Right lobe of liver (tissue), 6 donors: ENCODE measurements at places on chromosomes 7 and 10. TPM values are rescaled to one million over a fixed set of nuclear protein-coding genes. Genes with fewer than 3 reads are reported as not detected.
A peak's percentile ranks its signal among the peaks of the same experiment; 100 is the strongest.

Gene SPDYE8
- total RNA-seq = not detected

- no peaks in the 10 kb centered on the region for H3K27me3 ChIP-seq
- DNase-seq = no peak
- no peaks in the 10 kb centered on the region for H3K36me3 ChIP-seq
- H3K27ac ChIP-seq = peak overlapping the region; percentile 78
Observed at GRCh38 chr10:103147645-103148044, 45.4 kb downstream of the NT5C2 start.

DNA sequence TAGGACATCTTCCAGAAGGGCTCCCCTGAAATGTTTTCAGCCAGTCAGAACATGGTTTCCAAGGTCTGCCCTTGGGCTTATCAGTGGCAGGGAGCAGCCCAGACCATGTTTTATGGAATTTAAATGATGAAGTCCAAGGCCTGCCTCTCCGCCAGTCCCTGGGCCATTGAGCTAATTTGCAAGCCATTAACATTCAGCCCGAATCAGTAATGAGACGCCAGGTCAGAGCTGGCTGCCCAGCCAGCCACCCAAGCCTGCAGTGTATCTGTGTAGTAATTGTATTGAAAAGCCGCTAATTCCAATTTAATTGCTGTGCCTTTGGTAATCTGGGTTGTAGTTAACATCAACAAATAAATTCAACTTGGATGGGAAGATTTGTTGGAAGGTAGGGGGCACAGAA lies 131.4 kb downstream of the PAXIP1 start:
- DNase-seq = no peak
- no peaks in the 10 kb centered on the region for H3K27me3 ChIP-seq
- no peaks in the 10 kb centered on the region for H3K4me1 ChIP-seq
- H3K36me3 ChIP-seq = no peaks in the 10 kb centered on the region
- H3K4me3 ChIP-seq = no peak overlapping the region

- no peak overlapping the region for H3K4me3 ChIP-seq
- no peaks in the 10 kb centered on the region for H3K4me1 ChIP-seq
- no peaks in the 10 kb centered on the region for H3K36me3 ChIP-seq
- no peak overlapping the region for H3K27ac ChIP-seq
- no peak for DNase-seq
- no peaks in the 10 kb centered on the region for H3K27me3 ChIP-seq
Observed at GRCh38 chr10:130244031-130244927, 108.1 kb downstream of the GLRX3 start.
